Activated naive CD4-positive, alpha-beta T cell treated with anti-CD3 and anti-CD28 coated beads for 36 hours (primary cell): ENCODE measurements at places on chromosomes 2 and 18. TPM values are rescaled to one million over a fixed set of nuclear protein-coding genes. Genes with fewer than 3 reads are reported as not detected.

Gene CHRNG
- not detected for total RNA-seq

Gene ARHGAP15
- total RNA-seq = 90.1 TPM

- no peak for DNase-seq
These were observed 26.9 kb upstream of the ALKAL2 start for GRCh38 chr2:314561-315336.

GRCh38 chr2:1047485-1047884 lies 96.8 kb downstream of the SNTG2 start:
- DNase-seq = peak; percentile 12

DNA sequence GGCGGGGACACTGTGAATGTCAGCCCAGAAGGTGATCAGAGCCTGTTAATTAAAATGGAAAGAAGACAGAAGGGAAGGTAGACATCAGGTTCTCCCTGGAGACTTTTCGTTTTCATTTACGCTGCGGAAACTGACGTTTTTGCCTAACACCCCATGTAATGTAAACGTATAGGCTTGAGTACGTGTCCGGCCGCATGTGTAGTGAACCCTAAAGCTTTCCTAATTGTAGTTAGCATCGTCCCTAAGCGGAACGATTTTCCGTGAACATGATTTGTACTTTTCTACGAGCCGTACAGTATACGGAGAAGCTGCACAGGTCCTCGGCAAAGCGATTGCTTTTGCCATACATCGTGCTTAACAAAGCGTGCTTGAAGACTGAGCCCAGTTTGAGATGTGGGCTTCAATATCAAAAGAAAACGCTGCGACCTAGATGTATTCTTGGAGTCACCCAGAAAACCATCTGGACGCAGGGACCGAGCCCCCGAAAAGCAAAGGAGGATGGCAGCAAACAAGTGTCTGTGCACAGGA lies 284 bp downstream of the TIMM21 start:
- DNase-seq = no peak
